HT-29 (cell line): ENCODE measurements at places on chromosomes 3 and 15. TPM values are rescaled to one million over a fixed set of nuclear protein-coding genes. Genes with fewer than 3 reads are reported as not detected.

GAP43 gene
- total RNA-seq: not detected in 2 replicates

IQCF5 gene
- not detected in 2 replicates for total RNA-seq

GRCh38 chr3:33525232-33525631 is 85.0 kb upstream of the UBP1 start:
- DNase-seq: no peak

PLAAT1 gene
- 0.51 TPM in 1 of 2 replicates, not detected in the other for total RNA-seq

GRCh38 chr15:101031213-101031612 is 112.1 kb downstream of the LRRK1 start:
- DNase-seq: no peak

FRMD5 gene
- total RNA-seq: 4.3 and 5.8 TPM in 2 replicates

SETD5 gene
- 27.3 and 41.9 TPM in 2 replicates for total RNA-seq

DNA sequence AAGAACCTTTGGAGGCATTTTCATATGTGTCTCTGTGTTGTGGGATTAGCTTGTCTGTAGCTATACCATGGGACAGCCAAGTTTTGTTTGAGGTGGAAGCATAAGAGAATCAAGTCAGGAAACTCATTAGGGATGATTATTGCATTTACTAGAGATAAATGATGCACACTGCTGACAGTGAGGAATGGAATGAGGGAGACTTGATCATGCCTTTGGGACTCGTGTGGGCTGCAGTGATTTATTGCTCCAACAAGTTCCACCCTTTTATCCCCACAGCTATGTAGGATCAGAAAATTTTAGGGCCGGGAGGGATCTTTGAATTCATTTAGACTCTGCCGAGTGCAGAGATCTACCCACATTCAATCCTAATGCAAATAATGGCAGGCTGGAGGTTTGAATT is 16.3 kb downstream of the ZNF385D start:
- no peak for DNase-seq

SEMA3B gene
- 87.7 and 94.2 TPM in 2 replicates for total RNA-seq

DNA sequence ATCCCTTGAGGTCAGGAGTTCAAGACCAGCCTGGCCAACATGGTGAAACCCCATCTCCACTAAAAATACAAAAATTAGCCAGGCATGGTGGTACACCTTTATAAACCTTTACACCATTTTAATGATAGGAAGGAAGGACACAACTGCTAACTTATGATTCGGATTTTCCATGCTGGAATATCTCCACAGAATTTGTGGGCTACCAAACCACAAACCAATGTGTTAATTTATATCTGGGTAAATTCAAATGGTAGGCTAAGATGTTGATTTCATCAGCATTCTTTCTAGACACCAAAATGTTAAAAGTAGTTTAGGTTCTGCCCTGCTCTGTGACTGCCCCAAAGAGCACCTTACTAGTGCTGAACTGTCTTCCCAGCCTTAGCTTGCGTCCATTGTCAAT is 72.8 kb downstream of the POLQ start:
- DNase-seq: no peak

DNA sequence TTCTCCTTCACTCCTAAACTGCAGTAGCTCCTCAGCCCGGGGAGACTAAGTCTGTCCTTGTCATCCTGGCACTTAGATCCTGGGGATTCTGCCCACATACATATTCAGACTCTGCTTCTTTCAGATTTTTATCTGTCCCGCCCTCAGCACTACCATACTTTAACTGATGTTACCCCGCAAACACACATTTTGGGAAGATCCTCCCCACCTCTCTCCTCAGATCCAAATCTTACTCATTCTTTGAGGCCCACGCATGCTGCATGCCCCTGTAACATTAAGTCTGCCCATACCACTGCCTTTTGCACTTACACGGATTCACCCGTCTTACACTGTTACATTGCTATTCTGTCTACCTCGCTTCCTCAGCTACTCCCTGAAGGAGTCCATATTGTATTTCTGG is 36.1 kb downstream of the SENP8 start:
- DNase-seq: no peak

- DNase-seq: no peak
Measured at GRCh38 chr3:42556089-42556632, 25.6 kb downstream of the SEC22C start.

RLBP1 gene
- 0.18 TPM in 1 of 2 replicates, not detected in the other for total RNA-seq

DNA sequence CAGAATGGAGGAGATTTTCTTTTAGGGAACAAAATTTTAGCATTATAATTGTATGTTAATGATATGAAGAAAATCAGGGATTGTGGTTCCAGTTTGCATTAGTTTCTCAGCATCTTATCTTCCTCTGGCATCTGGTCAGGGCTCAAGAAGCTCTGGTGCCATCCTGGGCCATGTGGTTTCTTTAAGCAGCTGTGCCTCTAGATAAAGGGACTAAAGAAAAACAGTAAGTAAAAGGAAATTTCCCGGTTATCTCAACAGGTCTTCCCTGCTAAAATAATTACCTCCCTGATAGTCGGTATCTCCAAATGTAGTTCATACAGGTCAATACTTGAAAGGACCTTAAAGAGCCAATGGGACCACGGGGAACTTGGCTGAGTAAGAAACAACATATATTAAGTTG is 375.1 kb upstream of the RBMS3 start:
- no peak for DNase-seq

GRCh38 chr3:30657914-30658313 is 51.5 kb downstream of the TGFBR2 start:
- no peak for DNase-seq

DNA sequence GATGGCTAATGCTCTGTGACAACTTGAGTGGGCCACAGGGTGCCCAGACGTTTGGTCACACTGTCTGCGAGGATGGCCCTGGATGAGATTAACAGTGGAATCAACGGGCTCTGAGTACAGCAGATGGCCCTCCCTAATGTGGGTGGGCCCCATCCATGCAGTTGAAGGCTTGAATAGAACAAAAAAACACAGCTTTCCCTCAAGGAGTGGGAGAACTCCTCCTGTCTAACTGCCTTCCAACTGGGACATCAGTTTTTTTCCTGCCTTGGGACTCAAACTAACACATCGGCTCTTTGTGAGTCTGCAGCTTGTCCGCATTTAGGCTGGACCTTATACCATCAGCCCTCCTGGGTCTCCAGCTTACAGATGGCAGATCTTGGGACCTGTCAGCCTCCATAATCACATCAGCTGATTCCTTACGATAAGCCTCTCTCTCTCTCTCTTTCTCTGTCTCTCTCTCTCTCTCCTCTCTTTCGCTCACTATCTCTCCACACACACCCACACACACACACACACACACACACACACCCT is 20.8 kb downstream of the FAM174B start:
- no peak for DNase-seq

DNA sequence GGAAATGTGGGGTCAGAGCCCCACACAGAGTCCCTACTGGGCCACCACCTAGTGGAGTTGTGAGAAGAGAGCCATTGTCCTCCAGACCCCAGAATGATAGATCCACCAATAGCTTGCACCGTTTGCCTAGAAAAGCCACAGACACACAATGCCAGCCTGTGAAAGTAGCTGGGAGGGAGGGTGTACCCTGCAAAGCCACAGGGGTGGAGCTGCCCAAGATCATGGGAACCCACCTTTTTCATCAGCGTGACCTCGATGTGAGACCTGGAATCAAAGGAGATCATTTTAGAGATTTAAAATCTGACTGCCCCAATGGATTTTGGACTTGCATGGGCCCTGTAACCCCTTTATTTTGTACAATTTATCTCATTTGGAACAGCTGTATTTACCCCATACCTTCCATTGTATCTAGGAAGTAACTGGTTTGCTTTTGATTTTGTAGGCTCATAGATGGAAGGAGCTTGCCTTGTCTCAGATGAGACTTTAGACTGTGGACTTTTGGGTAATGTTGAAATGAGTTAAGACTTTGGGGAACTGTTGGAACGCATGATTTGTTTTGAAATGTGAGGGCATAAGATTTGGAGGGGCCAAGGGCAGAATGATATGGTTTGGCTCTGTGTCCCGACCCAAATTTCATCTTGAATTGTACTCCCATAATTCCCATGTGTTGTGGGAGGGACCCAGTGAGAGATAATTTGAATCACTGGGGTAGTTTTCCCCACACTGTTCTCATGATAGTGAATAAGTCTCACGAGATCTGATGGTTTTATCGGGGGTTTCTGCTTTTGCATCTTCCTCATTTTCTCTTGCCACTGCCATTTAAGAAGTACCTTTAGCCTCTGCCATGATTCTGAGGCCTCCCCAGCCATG is 49.0 kb downstream of the CD200 start:
- no peak for DNase-seq

DNA sequence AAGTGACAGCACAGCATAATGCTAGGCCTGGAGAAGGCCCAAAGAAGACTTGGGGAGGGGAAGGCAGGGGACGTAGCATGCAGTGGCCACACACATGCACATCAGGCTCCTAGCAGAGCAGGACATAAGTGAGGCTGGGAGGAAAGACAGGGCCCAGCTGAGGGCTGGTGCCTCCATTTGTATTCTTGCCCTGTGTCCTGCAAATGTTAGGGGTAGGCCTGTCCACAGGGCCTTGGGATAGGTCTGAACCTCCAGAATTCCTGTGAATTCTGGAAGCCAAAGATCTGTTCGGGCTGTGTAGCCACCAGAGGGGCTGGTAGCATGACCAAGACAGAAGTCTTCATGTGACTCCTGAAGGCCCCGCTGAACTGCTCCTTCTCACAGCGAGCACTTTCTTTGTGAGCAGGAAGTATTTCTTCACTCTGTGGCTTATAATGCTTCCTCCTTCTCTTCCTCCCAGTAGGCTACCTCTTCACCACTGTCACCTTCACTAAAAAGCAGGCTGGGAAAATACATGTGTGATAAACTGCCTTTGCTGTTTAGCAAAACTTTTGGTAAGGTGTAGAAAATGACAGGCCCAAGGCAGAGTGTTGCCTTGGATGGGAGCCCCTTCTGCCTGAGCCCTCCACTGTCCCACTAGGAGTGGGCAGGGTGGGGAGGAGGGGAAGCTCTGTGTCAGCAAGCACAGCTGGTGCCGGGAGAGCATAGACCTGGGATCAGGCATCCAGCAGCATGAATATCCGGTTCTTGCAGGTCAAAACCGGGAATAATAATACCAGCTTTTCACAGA is 8.4 kb downstream of the CERS3 start:
- no peak for DNase-seq

- peak; percentile 66 for DNase-seq
Measured at GRCh38 chr3:142976621-142977398, 13.3 kb upstream of the PAQR9 start.

PP2D1 gene
- total RNA-seq: not detected in 2 replicates

DNA sequence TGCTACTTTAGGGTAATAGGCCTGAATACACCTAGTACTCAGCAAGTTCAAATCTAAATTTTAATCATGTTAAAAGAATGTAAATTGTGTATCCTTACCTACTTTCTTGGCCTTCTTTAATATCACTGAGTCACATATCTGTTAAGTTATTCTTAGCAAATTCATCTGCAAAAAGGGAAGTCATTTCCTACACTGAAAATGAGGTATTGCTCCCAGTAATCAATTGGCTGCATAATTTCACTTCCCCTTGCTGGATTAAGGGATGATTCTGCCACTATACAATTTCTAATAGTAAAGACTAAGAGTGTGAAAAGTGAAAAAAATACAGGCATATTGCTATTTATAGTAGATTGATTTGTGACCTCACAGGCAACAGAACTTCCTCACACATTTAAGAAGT is 47.8 kb downstream of the CCDC54 start:
- no peak for DNase-seq

CIDEC gene
- 0.61 and 1.5 TPM in 2 replicates for total RNA-seq

- DNase-seq: no peak
Measured at GRCh38 chr15:63246691-63247469, 30.5 kb upstream of the APH1B start.

DNA sequence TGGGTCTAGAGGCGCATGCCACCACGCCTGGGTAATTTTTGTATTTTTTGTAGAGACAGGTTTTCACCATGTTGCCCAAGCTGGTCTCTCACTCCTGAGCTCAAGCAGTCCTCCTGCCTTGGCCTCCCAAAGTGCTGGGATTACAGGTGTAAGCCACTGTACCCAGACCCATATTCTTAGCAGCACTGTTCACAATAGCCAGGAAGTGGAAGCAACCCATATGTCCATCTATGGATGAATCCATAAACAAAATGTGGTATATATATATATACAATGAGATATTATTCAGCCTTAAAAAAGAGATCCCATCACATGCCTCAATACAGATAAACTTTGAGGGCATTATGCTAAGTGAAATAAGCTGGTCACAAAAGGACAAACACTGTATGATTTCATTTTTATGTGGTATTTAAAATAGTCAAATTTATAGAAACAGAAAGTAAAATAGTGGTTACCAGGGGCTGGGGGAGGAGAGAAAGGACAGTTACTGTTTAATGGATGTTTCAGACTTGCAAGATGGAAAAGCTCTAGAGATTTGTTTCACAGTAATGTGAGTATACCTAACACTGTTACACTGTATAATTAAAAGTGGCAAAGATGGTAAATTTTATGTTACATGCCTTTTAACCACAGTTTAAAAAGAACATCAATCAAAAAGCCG is 35.7 kb upstream of the GRAMD1C start:
- no peak for DNase-seq

ZNF619 gene
- total RNA-seq: 0.81 and 1.4 TPM in 2 replicates

GOLGA6L6 gene
- total RNA-seq: not detected in 2 replicates

GLCE gene
- 8.0 and 11.5 TPM in 2 replicates for total RNA-seq

- no peak for DNase-seq
Measured at GRCh38 chr3:46539443-46540005, 26.6 kb downstream of the LRRC2 start.

DNA sequence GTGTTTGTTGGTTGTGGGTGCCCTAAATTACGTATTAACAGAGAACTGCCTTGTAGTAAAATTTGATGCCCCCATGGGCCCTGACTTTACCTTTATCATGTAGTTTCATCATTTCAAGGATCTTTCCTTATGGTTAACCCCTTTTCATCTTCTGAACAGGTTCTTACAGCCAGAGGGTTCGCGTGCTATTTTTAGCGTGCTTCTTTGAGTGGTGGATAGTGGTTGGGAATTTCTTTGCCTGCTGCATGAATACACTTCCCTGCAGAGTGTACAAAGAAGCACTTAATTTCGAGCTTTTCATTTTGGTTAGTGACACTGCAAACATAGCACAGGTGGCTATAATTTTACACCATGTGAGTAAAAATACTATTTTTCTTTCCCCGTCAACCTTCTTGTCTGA is 231.8 kb downstream of the ROBO2 start:
- DNase-seq: no peak
